ENCODE measurements at places on chromosomes 11 and 22. TPM values are rescaled to one million over a fixed set of nuclear protein-coding genes. Genes with fewer than 3 reads are reported as not detected.

SIK3 gene
- 10.1 TPM for total RNA-seq

MIAT gene
- total RNA-seq = 0.39 TPM

OR2AG1 gene
- total RNA-seq = not detected

OR9Q1 gene
- total RNA-seq = not detected

PTPN5 gene
- total RNA-seq = not detected

PATE4 gene
- total RNA-seq = not detected

GAL3ST3 gene
- not detected for total RNA-seq

GRAMD1B gene
- 38.4 TPM for total RNA-seq

ROM1 gene
- total RNA-seq = 4.4 TPM

All from A549 treated with DMSO at 1 μM for 4 hours (cell line).